ENCODE measurements at places on chromosomes 13 and 19. TPM values are rescaled to one million over a fixed set of nuclear protein-coding genes. Genes with fewer than 3 reads are reported as not detected.

Gene FFAR1
- total RNA-seq, result not detected

Gene ZFP36
- 120 TPM for total RNA-seq

Gene PCP2
- 2.9 TPM for total RNA-seq

Gene MISP
- total RNA-seq, result not detected

Gene RNF225
- total RNA-seq, result 0.35 TPM

Gene SIGLEC5
- total RNA-seq, result not detected

Gene FBN3
- not detected for total RNA-seq

Gene FPR1
- total RNA-seq, result not detected

Gene IRGC
- not detected for total RNA-seq

Gene BRD4
- 107 TPM for total RNA-seq

Gene CTU1
- total RNA-seq, result 10.6 TPM

Gene VSTM1
- total RNA-seq, result not detected

Gene DKKL1
- total RNA-seq, result not detected

Gene CD209
- not detected for total RNA-seq

Gene ATP1A3
- total RNA-seq, result 1.2 TPM

Gene ZNF681
- 3.7 TPM for total RNA-seq

Gene PDCD5
- total RNA-seq, result 106 TPM

Gene SMAD9
- 0.08 TPM for total RNA-seq

Gene ZNF665
- total RNA-seq, result 4.8 TPM

Gene KIR2DL4
- total RNA-seq, result not detected

Gene ZSCAN5A
- total RNA-seq, result 8.6 TPM

Gene CD177
- total RNA-seq, result not detected

Gene ZNF525
- total RNA-seq, result 22.8 TPM

All from activated naive CD4-positive, alpha-beta T cell treated with anti-CD3 and anti-CD28 coated beads, Interleukin-2, amount 10 ng/mL, durations not matched to agents 5 hours and 36 hours (primary cell).